ENCODE measurements at places on chromosomes 2 and 18.

DNA sequence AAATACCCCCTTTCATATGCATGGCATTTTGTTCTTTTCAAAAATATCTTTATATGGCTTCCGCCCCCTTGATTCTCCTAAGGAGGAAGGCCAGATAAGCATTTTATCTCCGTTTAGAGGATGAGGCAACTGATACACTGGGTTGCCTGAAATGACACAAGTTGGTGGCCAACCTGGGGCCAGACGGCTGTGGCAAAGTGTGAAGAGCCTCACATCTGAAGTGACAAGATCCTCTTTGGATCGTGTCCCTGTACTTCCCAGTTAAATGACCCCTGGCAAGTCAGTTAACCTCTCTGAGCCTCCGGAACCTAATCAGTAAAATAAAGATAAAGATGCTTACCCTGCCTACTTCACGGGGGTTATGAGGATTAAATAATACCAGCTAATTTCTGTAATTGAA lies 4.6 kb downstream of the SETBP1 start:
- no peak for DNase-seq

- no peak for DNase-seq
Observed at GRCh38 chr2:30209227-30209626, 22.1 kb upstream of the LBH start.

GRCh38 chr18:10458691-10459090 lies 4.3 kb downstream of the APCDD1 start:
- DNase-seq = no peak

DNA sequence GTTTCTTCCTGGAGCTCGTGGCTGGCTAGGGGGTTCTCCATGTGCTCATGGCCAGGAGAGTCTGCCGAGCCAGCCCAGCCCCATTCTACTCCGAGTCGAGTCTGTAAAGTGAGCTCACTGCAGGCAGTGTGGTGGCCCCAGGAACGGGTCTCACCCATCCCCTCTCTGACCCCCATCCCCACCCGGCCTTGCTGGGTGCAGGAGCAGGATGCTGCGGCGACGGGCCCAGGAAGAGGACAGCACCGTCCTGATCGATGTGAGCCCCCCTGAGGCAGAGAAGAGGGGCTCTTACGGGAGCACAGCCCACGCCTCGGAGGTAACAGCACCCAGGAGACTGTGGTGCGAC lies 1.4 kb downstream of the ANO7 start:
- no peak for DNase-seq

- no peak for DNase-seq
Observed at GRCh38 chr2:167697948-167698347, 549.4 kb downstream of the STK39 start.

DNA sequence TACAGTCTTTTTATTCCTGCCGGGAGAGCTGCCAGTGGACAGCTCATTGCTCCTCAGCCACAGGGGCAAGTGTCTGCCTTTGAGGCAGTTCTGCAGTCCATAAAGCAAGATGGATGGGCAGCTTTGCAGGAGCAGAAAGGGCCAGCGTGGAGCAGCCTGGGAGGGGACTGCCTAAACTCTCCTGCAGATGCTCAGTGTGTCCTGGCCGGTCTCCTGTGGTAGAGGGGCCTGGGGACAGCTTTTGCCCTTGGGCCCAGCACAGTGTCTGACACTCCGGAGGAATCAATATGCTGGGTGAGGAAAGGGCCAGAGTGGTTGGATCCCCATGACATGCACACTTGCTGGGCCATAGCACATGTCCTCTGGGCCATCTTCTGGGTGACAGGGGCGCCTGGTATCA lies 65.7 kb upstream of the DAPL1 start:
- no peak for DNase-seq

DNA sequence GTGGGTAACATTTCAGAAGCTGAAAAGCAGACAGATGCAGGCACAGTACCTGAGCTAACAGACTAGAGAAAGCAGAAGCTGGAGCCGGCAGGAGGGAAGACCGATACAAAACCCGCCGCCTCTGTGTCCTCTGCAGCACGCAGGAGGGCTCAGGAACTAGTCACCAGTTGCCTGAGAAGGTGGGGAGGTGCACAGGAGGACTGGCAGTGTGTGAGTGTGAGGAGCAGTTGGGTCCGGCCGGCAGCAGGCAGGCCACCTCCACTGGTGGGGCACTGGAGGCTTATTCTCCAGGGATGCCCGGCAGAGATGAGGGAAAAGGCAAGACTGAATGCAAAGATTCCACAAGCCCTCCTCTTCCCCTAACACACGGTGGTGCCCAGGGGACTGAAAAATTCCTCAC lies 18.2 kb downstream of the ERCC3 start:
- no peak for DNase-seq

GRCh38 chr18:5173236-5173635 lies 23.8 kb downstream of the AKAIN1 start:
- no peak for DNase-seq

DNA sequence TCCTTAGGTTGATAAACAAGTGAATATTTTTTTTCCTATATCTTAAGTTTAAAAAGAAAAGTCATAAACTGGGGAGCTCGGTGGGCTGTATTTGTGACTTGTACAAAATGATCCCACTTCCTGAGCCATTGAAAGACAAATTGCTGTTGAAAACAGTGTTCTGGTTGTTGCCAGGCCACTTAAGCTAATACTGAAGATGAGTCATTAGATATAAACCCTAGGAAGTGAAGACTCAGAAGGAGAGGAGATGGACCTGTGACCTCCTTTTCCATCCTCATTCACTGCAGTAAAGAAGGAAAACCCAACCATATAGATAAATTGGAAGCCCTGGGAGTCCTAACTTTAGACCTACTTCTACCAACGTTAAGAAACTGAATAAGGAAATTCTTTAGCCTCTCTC lies 46.2 kb upstream of the SERPINE2 start:
- no peak for DNase-seq
